ENCODE measurements at places on chromosomes 12 and 14. TPM values are rescaled to one million over a fixed set of nuclear protein-coding genes. Genes with fewer than 3 reads are reported as not detected.

DNA sequence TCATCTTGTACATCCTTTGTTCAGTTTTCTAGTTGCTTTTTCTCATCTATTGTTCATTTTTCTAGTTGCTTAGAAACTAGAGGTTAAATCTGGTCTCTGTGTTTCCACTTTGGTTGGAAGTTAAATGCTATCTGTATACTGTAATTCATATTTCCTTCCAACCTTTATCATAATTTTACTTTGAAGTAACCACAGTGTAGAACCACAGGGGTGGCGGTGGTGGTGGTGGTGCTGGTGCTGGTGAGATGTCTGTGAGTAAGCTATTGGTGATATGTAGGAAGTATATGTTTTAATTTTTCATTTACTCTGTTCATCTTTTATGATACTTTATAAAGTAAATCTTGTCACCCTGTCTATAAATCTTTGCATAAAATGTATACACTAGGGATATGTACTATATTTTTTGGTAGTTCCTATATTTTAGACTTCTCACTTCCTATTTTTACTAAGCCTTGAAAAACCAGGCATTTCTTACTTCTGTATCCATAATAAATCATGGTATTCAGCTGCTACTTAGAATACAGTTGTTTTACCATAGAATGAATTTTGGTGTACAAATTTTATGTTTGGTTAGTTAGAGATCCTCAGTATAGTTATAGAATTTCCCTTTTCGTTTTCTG lies 31.9 kb downstream of the CCDC91 start:
- DNase-seq: no peak

GRCh38 chr14:54785778-54786770 lies 116.6 kb downstream of the GCH1 start:
- DNase-seq: no peak

DNA sequence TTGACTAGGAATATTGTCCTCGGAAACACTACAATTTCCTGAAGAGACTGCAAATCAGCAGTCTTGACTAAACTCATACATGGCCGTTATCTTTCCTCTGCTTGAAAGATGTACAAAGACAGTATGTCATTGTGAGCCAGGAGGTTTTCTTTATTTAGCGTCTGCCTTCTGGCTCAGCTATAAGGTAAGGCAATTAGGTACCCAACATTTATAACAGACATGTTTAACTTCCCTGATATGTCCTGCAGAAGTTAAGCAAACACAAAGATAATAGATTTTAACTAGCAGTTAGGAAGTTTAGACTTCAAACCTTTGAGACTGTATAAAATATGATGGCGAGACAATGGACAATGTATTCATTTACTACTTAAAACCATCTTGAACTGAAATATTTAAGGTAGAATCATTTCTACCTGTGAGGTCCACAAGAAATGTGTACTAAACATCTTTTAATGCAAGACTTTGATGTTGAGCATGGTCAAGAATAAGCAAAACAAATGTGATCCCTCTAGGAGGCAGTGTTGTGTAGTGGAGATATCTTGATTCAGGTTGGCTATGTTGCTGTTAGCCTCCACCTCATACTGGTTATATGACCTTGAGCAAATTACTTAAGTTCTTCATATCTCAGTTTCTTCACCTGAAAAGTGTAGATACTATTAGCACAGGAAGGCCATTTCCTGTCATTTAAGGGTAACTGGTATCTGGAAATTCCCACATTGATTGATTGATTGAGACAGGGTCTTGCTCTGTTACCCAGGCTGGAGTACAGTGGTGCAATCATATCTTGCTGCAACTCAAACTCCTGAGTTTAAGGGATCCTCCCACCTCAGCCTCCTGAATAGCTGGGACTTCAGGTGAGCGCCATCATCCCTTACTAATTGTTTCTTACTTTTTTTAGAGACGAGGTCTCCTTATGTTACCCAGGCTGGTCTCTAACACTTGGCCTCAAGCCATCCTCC lies 96.3 kb upstream of the EEA1 start:
- peak; percentile 73 for DNase-seq

DNA sequence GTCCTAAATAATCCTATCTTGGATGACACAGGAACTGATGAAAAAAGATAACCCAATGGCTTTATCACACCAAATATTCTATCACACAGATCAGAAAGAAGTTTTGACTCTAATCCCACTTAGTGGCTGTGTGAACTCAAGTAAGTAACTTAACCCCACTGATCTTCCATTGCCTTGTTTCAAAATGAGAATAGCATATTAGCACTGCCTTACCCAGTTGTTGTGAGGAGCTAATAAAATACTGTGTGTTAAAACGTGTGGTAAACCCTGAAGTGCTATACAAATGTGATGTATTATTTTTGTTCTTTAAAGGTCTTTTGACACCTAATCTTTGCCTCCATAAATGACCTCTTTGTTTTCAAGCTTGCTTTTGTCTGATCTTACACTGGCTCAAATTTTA lies 60.9 kb upstream of the ARID2 start:
- no peak for DNase-seq

DNA sequence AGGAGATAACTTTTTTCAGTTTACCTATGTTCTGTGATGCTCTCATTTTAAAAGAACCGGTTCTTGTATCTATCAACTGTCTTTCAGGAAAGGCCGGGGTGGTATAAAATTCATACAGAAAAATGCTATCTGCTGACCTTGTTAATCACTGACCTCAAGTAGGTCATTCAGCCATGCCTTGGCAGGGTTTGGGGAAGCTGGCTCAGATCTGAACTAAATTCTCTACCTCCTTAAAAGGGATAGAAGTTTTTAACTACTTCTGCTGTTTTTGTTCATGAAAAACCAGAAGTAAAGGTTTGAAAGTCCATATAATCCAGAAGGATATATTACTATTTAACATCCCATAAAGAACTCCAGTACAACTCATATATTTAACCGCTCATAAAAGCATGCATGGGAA lies 10.1 kb downstream of the MYRFL start:
- DNase-seq: no peak

DNA sequence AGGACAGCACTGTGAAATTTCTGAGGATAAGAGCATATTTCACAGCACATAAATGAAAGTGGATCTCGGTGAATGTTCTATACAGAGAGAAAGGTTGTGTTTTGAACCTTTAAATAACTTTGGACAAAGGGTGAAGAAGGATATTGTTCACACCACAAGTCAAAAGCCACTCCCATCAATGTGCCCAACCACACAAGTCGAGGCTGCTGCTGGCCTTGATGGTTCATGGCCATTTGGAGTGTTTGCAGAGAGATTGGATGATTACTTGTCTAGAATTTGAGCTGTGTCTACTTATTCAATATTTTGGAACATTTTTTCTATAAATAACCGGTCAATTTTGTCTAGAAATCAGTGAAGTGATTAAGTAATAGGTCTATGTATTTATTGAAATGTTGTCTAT lies 121.2 kb downstream of the HMGA2 start:
- no peak for DNase-seq

DNA sequence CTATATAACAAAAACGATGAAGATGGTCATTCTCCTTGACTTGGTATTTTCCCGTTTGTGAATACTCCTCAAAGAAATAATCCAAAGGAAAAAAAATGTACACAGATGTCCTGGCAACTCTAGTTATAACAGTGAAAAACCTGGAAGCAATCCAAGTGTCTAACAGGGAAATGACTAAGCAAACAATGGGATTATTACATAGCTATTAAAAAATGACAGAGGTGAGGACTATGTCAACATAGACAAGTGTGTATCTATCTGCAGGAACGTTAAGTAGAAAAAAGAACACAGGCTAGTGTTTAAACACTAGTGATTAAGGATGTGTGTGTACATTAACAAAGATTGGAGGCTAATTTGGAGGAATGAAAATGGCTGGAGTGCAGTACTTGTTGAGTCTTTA lies 5.9 kb upstream of the APOLD1 start:
- peak; percentile 91 for DNase-seq

DNA sequence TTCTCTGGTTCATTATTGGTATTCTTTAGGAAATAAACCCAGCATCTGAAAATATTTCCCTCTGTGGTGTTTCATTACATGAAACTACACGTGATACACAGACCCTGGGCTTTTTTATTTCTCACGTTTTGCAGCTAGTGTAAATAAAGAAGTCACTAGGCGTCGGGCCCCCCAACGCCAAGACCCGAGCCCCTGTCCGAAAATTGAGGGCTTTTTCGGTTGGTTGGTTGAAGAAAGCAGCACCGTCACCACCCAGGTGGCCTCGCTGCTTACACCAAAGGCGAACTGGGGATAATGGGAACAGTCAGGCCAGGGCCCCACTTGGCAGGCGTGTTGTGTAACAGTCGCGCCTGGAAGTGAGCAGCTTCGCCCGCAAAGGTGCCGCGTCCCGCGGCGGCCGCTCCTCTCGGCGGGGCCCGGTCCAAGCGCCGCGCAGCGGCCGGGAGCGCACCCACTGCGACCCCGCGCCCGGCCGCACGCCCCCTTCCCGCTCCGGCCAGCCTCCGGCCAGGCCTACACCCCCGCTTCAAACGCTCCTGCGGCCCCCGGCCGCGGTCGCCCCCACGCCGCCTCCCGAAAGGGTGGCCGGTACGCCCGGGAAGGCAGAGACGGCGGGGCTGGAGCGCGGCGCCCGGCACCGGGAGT lies 1.2 kb downstream of the DUSP16 start:
- peak; percentile 80 for DNase-seq

Gene LRP1-AS
- total RNA-seq: not detected

Gene CPNE8
- total RNA-seq: 3.2 TPM

Gene REP15
- total RNA-seq: 0.54 TPM

Gene METTL1
- total RNA-seq: 7.3 TPM

Gene RBMS2
- 23.8 TPM for total RNA-seq

Gene KRT79
- not detected for total RNA-seq

Gene USP44
- 0.76 TPM for total RNA-seq

Measured in GM23248 (cell line).